NB4 (cell line): ENCODE measurements at places on chromosomes 1 and 21.

- DNase-seq, result peak; percentile 53
These were observed 102.7 kb downstream of the RUNX1 start for GRCh38 chr21:34946385-34946840.

DNA sequence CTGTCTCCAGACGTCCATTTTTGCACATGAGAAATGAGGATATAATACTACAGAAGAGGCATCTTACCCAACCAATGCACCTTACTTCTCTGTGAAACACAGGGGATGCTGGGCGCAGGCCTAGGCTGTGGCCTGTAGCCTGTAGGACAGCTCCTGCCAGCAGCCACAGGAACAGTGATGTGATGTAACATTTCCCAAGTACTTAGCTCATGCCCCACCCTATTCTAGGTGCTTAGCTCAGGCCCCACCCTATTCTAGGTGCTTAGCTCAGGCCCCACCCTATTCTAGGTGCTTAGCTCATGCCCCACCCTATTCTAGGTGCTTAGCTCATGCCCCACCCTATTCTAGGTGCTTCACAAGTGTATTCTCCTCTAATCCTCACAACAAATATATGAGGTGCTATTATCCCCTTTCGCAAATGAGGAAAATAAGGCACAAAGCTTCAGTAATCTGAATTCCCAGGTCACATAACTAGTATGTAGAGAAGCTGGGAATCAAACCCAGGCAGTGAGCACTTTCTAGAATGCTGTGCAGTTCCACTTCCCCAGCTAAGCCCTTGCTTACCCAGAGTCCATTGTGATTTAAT is 4.6 kb upstream of the NAXE start:
- no peak for DNase-seq

GRCh38 chr1:181131255-181131941 is 42.9 kb downstream of the IER5 start:
- peak; percentile 79 for DNase-seq

DNA sequence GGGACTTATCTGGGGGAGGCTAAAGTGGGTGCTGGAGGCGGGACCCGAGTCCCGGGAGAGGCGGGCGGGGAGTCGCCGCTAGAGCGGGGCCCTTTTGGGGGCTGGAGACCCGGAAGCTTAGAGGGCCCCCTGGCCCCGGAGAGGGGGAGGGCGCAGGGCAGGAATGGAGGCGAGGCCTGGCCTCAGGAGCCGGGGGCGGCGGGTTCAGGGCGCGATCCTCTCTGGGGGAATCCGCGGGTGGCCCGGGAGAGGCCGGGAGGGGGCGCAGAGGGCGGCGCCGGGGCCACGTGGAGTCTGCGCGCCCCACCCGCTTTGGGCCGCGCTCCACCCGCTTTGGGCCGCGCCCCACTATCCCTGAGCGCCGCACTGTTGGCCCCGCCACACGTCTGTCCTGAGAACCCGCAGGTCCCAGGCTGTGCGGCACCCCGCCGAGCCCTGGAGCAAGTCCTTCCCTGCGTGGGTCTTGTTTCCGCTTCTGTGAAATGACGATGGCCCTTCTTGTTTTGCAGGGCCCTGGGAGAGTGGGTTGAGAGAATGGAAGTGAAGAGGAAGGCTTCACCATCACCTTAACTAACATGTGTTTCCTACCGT is 84.4 kb downstream of the NKAIN1 start:
- DNase-seq, result peak; percentile 88

DNA sequence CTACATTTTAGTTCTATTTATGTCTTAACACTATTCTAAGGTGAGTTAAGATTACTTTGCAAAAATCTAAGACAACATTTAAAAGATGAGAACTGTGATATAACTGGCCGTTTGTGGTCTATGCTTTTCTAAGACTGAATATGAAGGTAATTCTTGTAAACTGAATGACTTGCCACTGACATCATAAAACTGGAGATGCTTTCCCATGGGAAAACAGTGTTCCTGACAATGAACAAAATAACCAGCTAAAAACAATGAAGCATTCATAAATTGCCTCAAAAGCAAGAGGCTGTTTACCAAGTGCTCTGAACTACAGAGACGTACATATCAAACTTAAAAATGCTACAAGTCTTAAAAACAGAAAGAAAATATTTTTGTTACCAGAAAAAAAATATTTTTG is 54.7 kb downstream of the APP start:
- no peak for DNase-seq

- DNase-seq, result no peak
These were observed 1302.0 kb downstream of the KCNT2 start for GRCh38 chr1:195306281-195306680.

- no peak for DNase-seq
These were observed 49.2 kb downstream of the S1PR1 start for GRCh38 chr1:101285922-101286570.

DNA sequence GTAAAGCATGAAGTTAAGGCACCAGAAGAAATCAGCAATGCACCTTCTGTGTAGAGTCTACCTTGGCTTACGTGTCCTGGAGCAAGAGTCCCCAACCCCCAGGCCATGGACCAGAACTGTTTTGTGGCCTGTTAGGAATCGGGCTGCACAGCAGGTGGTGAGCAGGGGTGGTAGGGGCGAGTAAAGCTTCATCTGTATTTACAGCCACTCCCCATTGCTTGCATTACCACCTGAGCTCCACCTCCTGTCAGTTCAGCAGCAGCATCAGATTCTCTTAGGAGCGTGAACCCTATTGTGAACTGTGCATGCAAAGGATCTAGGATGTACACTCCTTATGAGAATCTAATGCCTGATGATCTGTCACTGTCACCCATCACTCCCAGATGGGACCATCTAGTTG is 21.5 kb downstream of the ZMYND12 start:
- no peak for DNase-seq
